Hematopoietic multipotent progenitor cell treated with erythropoietin and hydrocortisone succinate and interleukin-3 and kit ligand, for 4 days (in vitro differentiated cells): ENCODE measurements at places on chromosomes 7 and 10.
A peak's percentile ranks its signal among the peaks of the same experiment; 100 is the strongest.

DNA sequence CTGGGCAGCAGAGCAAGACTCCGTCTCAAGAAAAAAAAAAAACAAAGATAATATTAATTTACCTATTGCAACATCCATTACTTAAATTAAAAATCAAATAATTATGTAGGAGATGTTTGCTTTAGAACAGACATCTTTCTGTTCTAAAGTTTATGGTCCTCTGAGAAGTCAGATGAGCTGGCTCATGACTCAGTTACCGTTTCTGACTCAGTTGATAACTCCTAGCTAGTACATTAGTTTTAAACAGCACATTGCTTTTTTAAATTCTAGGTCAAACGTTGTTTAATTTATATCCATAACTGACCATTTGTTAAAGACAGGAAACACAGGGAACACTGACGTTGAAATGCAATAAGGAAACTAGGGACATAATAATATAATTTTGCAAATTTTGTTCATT, 162.7 kb downstream of the ETV1 start:
- no peak for DNase-seq

DNA sequence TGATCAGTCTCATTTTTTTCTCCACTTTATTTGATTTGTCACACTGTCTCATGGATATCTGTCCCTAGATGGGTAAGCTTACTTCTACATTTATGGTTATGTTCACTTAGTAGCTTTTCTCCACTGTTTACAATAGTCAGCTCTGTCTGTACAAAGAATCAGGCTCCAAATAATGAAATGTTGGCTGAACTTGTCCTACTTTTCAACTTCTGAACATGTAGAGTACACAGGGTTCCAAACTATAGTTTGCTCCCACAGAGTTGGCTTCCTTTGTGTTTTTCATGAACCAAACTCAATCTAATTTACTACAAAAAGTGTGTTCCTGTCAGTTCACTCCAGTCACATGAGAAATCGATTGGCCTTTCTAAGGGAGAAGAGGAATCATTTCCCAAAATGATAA, 175.0 kb downstream of the CCDC71L start:
- no peak for DNase-seq

- peak; percentile 69 for DNase-seq
These were observed 741.4 kb upstream of the POT1 start for GRCh38 chr7:125670926-125671572.

GRCh38 chr10:69344591-69345252, 66.4 kb downstream of the HK1 start:
- peak; percentile 66 for DNase-seq

- no peak for DNase-seq
These were observed 37.4 kb downstream of the PRKAG2 start for GRCh38 chr7:151839451-151839921.

GRCh38 chr10:43926371-43926770, 277.7 kb upstream of the ZNF32 start:
- DNase-seq: no peak

DNA sequence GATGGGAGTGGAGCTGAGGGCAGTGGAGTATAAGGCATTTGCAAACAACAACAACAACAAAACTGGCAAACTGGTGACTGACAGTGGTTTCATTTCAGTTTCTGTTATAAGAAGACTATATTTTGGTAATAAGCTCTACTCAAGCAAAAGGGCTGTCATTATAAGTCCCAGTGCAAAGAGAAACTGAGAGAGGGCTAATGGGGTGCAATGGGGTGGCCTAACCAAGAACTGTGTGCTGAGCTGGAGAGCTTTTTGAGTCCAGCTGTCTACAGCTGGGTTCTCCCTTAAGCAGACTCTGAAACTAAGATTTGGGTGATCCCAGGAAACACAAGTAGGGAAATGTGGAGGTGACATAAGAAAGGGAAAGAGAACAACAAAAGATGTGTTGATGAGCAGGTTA, 439.3 kb downstream of the ADRA2A start:
- no peak for DNase-seq

GRCh38 chr7:37970211-37970610, 49.8 kb downstream of the EPDR1 start:
- DNase-seq: no peak

DNA sequence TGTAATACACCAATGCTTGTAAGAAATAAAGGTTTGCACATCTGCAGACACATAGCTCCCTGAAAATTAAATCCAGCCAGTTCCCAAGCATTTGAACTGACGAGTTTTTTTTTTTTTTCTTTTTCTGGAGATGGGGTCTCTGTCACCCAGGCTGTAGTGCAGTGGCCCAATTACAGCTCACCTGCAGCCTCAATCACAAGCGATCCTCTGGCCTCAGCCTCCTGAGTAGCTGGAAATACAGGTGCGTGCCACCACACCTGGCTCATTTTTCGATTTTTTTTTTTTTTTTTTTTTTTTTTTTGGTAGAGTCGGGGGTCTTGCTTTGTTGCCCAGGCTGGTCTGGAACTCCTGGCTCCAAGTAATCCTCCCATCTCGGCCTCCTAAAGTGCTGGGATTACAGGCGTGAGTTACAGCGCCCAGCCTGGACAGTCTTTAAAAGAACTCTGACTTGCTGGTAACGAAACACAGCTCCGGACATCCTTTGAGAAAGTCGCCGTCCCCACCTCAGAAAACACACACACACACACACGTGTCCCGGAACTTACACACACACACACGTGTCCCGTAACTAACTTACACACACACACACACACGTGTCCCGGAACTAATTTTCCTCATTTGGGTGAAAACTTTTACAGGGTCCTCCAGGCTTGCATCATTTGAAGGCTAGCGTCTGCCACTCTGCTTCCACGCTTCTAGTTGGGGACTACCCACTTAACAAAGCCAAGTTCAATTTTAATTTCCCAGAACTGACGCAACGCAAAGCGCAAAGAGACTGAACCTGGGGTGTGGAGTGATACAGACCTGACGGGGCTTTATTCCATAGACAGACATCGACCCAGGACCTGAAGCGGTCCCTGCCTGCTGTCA, 18.6 kb downstream of the OCM2 start:
- DNase-seq: peak; percentile 70

GRCh38 chr7:127437241-127437640, 44.7 kb upstream of the ZNF800 start:
- no peak for DNase-seq

- DNase-seq: peak; percentile 69
These were observed 703.5 kb upstream of the SEMA3D start for GRCh38 chr7:85890244-85890811.

DNA sequence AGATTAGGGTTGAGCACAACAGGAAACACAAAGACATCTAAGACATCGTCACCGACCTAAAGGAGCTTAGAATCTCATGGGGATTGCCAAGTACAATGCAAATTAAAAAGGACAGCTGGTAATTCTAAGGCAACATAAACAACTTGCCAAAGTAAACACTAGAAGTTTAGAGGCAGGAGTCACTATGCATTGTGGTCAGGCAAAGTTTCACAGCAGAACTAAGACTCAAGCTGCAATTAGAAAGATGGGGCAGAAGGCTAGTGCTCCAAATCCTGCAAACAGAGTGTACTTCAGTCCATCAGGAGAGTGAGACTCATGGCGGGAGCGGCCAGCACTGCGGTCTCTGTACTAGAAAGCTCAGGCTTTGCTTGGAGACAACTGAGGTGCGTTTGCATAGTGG, 52.7 kb downstream of the HIPK2 start:
- no peak for DNase-seq

GRCh38 chr7:3210531-3210930, 90.5 kb upstream of the SDK1 start:
- no peak for DNase-seq

GRCh38 chr7:46603780-46604179, 682.7 kb upstream of the IGFBP3 start:
- DNase-seq: no peak

GRCh38 chr7:50621206-50621605, 56.0 kb upstream of the DDC start:
- DNase-seq: no peak

GRCh38 chr10:112775892-112776674, 174.0 kb upstream of the TCF7L2 start:
- DNase-seq: no peak
